Substantia nigra (tissue), 51 donors: ENCODE measurements at places on chromosomes 6 and 20.

DNA sequence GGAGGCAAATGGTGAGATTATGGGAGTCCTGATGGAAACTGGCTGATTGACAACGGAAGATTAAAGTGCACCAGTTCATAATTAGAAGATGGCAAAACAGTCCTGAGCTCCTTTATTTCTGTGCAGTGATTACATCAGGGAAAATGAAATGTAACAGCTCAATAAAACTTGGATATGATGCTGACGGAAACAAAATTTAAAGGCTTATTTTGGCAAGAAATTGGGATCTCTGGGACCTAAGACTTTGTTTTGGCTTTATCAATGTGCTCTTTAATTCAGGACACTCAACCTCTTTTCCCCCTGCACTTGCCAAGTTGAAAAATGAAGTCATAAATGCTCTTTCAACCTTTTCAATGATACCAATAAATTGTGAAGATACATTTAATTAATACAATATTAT lies 226.8 kb downstream of the C6orf118 start:
- no peak for DNase-seq

GRCh38 chr6:32255199-32256153 lies 31.6 kb upstream of the NOTCH4 start:
- peak; percentile 14 for DNase-seq

- DNase-seq: peak; percentile 17
Observed at GRCh38 chr20:50294164-50295088, 103.8 kb downstream of the CEBPB start.

DNA sequence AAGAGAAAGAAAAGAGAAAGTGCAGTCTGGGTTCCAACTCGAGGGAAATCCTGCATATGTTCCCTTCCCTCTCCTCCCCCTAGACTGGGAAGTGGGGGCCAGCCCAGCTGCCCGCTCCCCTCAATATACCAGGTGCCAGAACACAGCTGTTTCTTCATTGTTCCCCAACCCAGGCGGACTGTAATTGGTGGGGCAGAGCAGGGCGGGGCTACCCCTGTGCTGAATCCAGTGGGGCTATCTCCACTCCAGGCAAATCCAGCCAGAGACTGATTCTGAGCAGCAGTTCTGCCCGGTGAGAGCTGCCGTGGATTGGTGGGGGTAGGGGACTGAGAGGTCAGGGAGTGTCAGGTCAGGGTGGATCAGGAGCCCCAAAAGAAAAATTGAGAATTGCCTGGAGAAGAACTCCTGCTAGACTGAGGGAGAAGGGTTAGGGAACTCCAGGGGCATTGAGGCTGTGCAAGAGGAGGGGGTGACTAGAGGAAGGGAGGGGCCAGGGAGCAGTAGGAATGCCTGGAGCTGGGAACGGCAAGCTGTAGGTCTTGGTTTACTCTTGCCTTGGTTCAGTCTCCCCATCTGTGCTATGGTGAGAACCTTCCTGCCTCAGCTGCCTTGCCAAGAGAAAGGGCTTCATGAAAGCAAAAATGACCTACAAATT lies at the start of gene MYMX:
Gene MYMX, plus strand, starts transcription at position 250 of the 655 bp plus-strand sequence. CDS start 546 bp downstream, outside the sequence.
- DNase-seq: no peak

GRCh38 chr6:165184192-165184979 lies 125.0 kb downstream of the C6orf118 start:
- no peak for DNase-seq

GRCh38 chr20:11712639-11713160 lies 205.0 kb upstream of the BTBD3 start:
- DNase-seq: peak; percentile 1

GRCh38 chr6:47587493-47587892 lies 109.9 kb downstream of the CD2AP start:
- DNase-seq: no peak

DNA sequence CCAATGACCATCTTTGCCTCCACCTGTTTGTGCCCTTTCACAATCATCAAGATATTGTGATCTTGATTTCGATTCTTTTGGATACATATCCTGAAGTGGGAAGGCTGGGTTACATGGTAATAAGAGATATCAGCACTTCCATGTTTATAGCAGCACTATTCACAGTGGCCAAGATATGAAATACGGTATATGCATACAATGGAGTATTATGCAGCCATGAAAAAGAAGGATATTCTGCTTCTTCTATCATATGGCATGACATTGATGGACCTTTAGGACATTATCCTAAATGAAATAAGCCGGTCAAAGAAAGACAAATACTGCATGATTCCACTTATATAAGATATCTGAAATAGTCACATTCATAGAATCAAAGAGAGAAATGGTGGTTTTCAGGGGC lies 144.0 kb downstream of the CCDC170 start:
- DNase-seq: no peak

- no peak for DNase-seq
Observed at GRCh38 chr6:109299776-109300564, 82.3 kb downstream of the CD164 start.

- DNase-seq: no peak
Observed at GRCh38 chr20:64161356-64162238, 2.7 kb upstream of the MYT1 start.

DNA sequence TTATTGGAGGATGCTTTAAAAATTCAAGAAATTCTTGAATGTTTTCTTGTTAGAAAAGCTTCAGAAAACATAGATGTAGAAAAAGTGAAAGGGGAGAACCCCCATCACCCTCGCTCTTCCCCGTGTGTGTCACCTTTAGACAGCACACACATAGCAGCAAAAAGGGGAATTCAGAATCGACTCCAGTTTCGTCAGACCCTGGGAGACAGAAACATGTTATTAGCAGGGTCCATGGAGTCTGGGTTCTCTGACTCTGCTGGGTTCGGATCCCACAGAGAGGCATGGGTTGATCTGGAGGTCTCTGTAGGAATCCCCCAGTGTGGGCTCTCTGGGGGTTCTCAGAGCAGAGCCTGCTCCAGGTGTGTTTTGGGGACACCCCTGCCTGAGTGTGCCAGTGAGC lies 43.7 kb downstream of the ARHGAP40 start:
- DNase-seq: no peak
